Skeletal muscle cell (primary cell): ENCODE measurements at places on chromosomes 7 and 10.

GRCh38 chr10:27998954-27999275 is at the start of gene ODAD2:
Gene ODAD2 (minus strand): TSS chr10:27999079. CDS start chr10:27995142, 3,937 bp downstream.
- no peak for DNase-seq

GRCh38 chr10:127940866-127941640 is 34.1 kb downstream of the PTPRE start:
- DNase-seq = no peak

DNA sequence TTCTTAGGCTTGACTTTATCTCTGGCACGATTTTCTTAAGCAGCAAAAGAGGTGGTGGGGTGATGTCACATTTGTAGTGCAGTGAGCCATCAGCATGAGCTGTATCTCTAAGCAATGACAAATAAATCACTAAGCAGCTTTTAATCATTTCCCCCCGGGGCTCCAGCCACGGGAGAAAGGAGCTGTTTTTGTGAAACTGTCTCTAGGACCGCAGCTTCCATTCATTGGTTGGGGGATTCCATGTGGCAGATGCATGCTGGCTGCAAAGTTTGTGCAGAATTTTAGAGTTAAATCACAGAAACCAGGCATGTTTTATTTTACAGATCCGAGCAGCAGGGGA is 464 bp downstream of the KIAA1217 start:
- DNase-seq = no peak

GRCh38 chr7:81903115-81903514 is 133.3 kb upstream of the HGF start:
- no peak for DNase-seq

DNA sequence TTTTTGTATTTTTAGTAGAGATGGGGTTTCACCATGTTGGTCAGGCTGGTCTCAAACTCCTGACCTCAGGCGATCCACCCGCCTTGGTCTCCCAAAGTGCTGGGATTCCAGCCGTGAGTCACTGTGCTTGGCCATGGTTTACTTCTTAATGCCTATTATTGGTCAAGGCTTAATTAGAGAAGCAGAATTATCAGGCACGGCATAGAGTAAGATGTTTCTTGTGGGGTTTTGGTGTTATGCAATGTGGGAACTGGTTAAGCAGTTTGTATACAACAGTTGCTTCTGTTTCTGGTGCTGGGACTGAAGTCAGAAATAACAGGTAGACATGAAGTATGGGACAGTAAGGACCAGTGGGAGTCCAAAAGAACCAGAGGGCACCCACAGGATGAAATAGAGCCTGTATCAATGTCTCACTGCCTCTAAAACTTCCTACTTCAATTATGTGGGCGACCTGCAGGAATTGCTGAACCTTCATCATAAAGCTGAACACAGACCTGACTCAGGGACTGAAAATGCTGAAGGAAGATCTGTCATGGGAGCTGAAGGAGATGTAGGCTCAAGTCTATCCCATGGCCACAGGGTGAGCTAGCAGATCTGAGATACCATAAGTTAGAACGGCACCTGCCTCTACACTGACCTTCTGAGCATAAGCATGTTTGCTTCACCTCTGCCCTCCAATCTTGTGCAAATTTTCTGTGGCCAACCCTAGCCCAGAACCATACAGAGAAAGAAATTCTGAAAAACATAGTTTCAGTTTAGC is 38.3 kb upstream of the VCL start:
- no peak for DNase-seq

GRCh38 chr7:134359787-134360432 is 43.2 kb upstream of the SLC35B4 start:
- DNase-seq = no peak

- DNase-seq = no peak
These were observed 576.7 kb upstream of the CNTNAP2 start for GRCh38 chr7:145539910-145540309.

DNA sequence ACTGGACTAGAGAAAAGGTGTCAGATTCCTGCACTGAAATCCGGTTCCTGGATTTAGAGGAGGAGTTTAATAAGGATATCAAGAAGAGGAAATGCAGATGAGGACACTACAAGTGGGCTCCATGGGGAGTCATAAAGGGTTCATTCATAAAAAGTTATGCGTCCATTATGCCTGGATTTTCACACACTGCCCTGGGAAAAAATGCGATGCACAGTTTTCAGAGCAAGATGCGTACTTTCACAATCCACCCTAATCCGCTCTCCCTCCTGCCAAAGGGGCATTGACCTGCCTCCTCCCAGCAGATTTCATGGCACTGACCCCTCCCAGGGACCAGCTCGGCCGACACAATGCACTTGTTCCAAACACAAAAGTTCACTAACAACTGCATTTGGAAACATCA is 42.2 kb upstream of the OPALIN start:
- DNase-seq = no peak

GRCh38 chr7:45573204-45573603 is 964 bp upstream of the ADCY1 start:
- no peak for DNase-seq

DNA sequence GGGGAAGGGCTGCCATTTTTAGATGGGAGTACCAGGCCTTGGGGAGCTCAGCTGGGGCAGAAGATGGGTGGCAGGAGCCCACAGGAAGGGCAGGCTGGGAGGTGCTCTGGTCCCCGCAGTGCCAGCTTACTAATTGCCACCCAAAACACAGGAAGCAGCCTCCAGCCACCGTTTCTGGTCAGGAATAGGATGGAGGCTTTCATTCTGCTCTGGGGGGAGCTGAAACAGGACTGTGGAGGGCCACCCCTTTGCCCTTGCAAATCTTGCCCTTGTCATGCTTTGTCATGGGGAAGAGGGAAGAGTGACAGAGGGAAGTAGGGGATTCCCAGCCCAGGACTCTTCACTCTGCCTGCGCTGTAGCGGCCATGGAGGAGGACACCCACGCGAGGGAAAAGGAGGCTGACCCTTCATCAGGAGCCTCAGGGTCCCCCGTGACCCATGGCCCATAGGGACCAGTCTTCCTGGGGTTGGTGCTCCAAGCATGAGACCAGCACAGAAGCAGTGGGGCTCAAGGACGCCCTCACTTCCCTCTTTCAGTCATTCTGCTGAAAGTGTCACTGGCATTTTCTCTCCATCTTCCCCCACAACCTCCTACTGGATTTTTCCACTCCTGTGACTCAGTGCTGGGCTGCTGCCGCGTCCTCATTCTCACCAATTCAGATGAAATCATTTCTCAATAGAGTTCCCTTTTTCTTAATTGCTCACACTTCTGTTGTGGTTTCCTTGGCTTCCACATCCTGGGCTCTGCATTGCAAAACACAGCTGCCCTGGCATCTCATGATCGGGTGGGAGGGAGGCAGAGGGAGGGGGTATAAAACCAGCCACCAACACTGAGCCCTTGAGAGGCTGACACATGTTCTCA is 61.9 kb downstream of the MKI67 start:
- peak; percentile 41 for DNase-seq

DNA sequence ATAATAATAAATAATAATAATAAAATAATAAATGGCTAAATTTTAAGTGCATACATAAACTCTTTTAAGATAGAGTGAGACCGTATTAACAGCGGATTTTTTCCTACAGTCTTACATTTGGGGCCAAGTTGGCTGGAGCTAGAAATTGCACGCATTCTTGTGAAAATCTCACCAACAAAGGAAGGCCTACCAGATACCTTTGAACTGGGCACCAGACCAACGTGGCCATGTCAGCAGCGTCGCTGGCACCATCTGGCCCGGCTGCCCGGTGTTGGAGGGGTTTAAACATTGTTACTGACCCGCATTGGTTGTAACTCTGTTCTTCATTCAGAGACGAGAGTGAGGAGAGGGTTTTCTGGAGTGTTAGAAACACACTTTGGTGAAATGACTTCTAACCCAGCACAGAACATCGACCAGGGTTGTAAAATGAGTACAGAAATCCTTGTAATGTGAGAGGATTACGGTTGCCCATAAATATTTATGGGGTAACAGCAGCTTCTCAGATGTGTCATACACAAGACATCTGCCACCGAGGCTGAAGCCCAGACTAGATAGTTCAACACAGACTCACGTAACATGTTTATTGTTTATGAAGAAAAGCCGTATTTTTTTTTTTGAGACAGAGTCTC is 34.6 kb upstream of the UNCX start:
- peak; percentile 69 for DNase-seq

- DNase-seq = no peak
These were observed 13.1 kb upstream of the FAM20C start for GRCh38 chr7:179209-179681.

DNA sequence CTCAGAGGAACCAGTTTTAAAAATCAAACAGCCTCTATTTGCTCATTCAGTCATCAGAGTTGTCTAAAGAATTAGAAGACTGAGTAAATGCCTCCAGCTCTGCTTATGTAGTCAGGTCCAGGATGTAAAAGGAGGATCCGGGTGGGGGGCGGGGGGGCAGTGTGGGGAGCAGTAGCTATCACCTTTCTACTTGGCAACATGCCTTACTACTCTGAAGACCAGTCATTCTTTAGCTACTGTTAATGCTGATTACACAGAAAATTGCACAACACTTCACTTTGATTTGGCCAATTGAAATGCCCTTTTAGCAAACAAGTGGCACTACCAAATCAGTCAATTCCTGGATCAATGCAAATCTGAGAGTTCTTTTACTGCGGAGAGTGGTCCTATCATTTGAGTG is 164.2 kb downstream of the NXPH1 start:
- DNase-seq = no peak

GRCh38 chr10:16847644-16848043 is 30.4 kb upstream of the RSU1 start:
- DNase-seq = no peak

- no peak for DNase-seq
These were observed 17.5 kb downstream of the CREB3L2 start for GRCh38 chr7:137984181-137985041.

- DNase-seq = no peak
These were observed 303.4 kb downstream of the RPS24 start for GRCh38 chr10:78337016-78337415.

DNA sequence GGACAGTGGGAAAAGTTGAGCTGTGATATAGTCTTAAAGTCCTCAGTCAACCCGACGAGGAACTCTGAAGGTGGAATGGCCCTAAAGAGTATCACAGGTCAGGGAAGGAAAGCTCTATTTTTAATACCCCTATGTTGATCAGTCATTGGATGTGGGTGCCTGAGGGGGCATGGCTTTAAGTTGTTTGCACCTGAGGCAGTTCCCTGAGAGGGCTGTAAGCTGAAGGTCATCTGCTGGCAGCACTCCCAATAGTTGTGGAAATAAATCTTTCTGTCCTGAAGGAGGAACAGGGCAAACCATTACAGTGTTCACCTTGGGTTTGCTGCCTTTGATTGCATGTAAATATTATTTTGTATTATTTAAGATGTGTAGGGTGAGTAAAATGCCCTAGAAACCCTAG is 17.8 kb upstream of the C1GALT1 start:
- DNase-seq = no peak

GRCh38 chr7:54897891-54898290 is 120.9 kb upstream of the EGFR start:
- no peak for DNase-seq

DNA sequence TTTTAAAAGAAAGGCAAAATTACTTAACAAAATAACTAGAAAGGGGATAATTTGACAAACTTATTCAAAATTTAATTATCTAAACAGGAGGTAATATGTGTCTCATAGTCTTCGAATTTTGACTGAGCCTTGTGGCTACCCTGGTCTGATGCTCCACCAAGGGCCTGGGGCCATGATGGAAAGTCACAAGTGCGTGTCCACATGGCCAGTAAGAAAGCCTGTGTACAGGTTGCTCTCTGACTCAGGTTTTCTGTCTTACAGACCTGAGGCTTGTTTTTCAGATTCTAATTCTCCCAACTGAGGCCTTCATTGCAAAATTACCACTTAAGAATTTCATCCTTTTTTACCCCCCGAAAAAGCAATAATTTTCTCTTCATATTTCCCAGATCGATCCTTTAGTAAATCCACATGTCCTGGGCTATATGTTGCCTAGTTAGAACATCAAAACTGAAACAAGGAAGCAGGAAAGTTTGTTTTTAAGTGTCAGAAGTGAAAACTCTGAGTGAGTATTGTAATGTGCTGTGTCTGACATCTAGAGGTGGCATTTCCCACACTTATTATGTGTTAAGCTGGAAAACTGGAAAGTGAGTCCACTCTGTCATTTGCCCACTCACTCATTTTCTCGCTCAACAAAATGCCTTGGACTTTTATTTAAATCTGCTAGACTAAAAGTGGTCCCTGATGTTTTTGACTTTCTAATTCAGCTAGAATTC is 10.0 kb downstream of the CYP3A43 start:
- peak; percentile 5 for DNase-seq

- DNase-seq = no peak
These were observed 584 bp upstream of the GARS1 start for GRCh38 chr7:30594048-30594539.

DNA sequence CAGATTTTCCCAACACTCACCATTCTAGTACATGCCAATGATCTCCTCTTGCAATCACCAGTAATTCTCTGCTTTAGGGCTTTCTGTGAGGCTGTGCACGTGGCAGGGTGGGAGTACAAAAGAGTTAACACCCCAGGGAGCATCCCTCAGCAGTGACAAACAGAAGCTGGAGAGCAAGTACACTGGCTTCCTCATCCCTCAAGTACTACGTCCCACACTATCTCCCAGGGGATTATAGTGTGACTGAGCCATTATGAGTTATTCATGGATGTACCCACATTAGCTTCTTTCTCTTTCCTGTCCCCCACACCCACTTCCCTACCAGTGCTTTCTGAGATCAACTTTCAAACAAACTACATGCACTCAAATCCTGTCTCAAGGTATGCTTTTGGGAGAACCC is 1216.5 kb upstream of the AUTS2 start:
- no peak for DNase-seq

- no peak for DNase-seq
These were observed 26.0 kb upstream of the GJD4 start for GRCh38 chr10:35579116-35579515.

GRCh38 chr7:28998105-28998504 is 40.0 kb upstream of the TRIL start:
- DNase-seq = no peak

DNA sequence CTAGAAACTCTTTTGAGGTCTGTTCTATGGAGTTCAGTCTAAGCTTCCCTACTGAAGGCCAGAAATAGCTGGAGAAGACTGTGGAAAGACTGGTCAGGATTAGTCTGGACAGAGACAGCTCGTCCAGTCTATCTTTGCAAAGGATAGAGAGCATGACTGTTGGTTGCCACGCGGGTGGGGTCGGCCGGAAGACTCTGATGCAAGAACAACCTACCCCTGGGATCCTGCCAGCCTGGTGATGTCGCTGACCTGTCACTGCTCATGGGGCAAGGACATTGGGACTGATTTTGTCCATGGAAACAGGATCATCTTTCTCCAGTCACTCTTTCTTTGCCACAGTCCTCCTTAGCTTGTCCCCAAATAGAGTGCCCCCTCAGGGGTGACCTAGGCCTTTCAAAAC is 337.6 kb upstream of the NPSR1 start:
- no peak for DNase-seq

GRCh38 chr7:112060625-112061024 is 145.6 kb downstream of the DOCK4 start:
- DNase-seq = no peak
